ENCODE measurements at places on chromosomes 12 and 14.
A peak's percentile ranks its signal among the peaks of the same experiment; 100 is the strongest.

- no peak for DNase-seq
Measured at GRCh38 chr12:45214749-45215418, 1.0 kb upstream of the ANO6 start.

DNA sequence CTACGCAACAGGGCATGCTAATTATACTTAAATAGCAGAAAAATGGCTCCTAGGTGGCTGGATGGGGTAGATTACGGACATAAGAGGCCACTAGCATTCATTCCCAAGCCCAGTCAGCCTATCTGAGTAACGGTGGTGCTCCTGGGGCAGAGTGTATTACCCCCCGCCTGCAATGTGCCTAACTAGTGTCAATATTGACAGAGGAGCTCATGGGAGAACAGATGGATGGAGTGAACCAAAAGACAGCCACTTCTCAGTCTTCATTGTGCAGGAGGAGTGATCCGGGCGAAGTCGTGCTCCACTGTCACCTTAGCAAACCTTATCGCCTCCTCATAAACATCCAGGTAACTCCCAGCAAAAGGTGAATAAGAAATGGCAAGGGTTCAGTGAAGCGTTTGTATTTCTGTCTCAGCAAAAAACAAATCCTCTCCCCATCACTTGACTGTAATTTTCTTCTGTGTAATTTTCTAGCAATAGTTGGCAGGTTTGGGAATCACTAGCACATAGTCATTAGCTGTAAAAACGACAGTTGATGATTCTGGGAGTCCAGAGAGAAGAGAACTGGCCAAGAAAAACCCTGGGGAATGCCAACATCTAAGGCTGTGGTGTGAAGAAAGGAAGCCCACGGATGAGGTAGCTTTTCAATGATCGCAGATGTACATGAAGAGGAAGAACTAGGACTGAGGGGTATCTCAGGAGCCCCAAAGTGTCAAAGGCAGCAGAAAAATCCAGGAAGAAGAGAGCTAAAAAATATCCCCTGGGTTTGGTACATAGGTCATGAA lies 126.6 kb upstream of the BCL2L14 start:
- DNase-seq, result no peak

DNA sequence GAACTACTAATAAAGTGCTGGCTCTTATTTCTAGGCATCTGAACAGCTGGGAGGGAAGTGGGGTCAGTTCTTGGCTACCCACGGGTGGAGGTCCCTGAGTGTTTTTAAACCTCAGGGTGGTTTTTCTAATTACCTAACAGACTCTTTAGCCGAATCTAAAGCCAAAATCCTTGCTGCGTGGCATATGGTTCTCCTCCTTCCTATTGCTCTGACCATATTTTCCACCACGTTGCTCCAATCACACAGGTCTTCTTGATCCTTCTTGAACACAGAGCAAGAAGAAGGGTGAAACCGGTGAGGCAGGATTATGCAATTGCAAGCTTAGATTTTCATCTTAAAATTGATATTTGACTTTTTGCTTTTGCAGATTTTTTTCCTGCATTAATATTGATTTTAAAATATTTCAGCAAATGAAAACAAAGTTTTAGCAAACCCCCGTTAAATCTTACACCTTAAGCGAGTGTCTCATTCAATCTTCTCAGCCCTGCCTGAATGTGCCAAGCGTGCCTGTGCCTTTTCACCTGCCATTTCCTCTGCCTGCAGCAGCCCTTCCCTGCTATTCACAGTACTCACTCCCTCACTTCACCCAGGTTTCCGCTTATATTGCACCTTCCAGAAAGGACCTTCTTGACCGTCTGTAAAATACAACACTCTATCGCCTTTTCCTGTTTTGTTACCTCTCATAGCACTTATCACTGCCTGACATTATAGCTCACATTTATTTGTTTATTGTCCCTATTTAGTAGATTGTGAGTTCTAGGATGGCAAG lies 506.0 kb downstream of the DIO2 start:
- no peak for DNase-seq

DNA sequence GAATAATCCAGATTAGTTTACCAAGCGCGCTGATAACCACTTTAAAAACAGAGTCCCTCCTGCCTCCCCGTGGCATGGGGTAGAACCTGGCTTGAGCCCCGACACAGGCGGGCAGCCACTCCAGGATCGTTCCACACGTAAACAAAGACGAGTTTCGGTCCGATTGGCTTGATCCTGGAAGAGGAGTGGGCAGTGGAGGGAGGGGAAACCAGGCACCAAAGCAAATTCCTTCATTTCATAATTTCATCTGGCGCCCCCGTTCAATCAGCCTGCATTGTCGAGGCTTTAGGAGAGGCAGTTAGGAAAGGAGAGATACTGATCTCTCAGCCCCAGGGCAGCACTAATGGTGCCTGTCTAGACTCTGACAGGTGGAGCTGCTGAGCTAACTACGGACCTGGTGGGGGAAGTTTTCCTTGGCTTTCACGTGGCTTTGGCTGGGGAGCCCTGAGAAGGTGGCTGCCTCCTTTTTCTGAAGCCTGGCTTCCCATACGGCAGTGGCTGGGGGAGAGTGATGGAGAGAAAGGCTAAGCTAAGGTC lies 751 bp upstream of the GPRC5A start:
- no peak for DNase-seq

GRCh38 chr14:103068351-103069073 lies 11.2 kb upstream of the CDC42BPB start:
- DNase-seq, result no peak

- DNase-seq, result peak; percentile 39
Measured at GRCh38 chr12:119385659-119386058, 51.1 kb downstream of the CCDC60 start.

All from NCI-H2029 treated with DMSO at 0.1 percent for 48 hours (cell line).